C1 segment of cervical spinal cord (tissue), 14 donors: ENCODE measurements at places on chromosomes 16 and 17.

DNA sequence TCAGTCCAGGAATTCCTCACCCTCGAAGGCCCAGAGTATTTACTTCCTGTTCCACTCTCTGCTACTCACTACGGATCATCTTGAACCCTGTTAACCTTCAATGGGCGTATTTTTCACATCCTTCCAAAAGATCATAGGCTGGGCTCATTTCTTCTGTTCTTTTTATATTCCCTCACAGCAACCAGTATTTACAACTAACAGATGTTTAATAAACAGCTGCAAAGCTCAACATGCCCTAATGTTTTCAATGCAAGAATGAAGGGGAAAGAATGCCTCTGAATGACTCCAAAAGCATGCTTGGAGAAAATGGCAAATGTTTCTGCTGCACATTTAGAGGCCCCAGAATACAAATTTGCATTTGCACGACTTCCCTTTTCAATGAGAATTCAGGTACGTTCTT, 174.9 kb downstream of the ZFHX3 start:
- DNase-seq: no peak

DNA sequence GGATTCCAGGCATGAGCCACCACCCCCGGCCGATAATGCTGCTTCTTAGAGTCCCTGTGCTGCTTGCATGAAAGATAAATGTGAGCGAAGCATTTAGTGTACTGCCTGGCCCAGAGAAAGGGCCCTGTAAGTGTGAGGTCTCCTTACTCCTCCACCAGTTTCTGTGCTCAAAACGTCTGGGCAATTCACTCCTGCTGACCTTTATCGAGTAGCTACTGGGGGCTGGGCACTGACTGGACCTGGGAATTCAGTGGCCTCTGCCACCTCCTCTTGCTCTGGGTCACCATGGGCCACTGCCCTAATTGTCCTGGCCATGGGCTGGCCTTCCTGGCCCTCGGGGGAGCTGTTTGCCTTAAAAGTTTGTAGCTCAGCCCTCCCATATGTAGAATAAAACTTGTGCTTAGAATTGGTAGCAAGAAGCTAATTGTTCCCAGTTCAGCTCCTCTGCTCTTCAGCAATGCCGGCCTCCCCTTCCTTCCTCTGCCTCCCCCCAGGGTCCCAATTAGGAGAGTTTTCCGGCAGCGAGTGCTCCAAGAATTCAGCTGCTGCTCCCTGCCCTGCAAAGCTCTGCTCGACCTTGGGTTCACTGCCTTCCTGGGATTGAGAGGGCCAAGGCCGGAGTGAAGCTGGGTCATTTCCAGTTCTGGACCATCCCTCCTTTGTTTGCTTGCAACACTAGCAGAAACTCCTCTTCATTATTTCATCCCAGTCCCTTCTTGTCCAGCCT, 98.9 kb upstream of the CDC42EP4 start:
- DNase-seq: no peak

GRCh38 chr17:57657211-57657610, 87.9 kb downstream of the CCDC182 start:
- DNase-seq: no peak

DNA sequence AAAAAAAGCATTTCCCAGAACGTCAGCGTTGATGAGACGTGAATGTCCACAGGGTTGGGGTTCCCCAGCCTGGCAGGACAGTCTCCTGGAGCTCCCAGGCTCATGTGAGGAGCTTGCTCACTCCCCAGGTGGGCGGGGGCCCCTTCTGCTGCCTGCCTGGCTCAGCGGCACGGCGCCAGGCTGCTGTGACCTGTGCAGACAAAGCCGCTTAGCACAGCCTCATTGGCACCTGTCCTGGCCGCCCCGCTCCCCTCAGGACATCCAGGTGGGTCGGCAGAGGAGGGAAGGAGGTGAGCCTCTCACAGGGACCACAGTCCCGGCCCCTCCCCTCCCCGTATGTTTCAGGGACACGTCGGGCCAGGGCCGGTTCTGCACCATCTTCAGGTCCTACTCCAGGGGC, 12.9 kb upstream of the WFIKKN1 start:
- no peak for DNase-seq

DNA sequence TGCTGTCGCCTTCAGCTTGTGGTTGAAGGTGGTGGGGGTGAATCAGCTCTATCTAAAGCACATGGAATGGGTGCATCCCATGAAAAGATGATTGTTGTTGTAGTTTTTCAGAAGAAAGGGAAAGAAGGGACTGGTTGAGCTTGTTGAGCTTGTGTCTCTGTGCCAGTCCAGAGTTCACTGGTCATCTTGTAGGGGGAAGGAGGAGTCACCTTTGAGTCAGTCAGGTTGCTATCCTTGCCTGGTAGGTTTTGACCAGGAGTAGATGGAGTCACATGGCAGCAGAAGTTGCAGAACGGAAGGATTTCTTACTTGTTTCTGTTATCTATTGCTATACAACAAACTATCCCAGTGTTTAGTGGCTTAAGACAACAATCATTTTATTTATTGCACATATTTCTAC, 73.3 kb downstream of the PLCG2 start:
- no peak for DNase-seq

GRCh38 chr17:77329741-77330531, 189.2 kb downstream of the SEC14L1 start:
- no peak for DNase-seq

GRCh38 chr17:67602974-67603373, 114.8 kb upstream of the NOL11 start:
- DNase-seq: no peak

GRCh38 chr17:917941-918740, 61.4 kb downstream of the NXN start:
- DNase-seq: no peak

GRCh38 chr16:23528644-23529310, 18.5 kb upstream of the GGA2 start:
- DNase-seq: no peak

DNA sequence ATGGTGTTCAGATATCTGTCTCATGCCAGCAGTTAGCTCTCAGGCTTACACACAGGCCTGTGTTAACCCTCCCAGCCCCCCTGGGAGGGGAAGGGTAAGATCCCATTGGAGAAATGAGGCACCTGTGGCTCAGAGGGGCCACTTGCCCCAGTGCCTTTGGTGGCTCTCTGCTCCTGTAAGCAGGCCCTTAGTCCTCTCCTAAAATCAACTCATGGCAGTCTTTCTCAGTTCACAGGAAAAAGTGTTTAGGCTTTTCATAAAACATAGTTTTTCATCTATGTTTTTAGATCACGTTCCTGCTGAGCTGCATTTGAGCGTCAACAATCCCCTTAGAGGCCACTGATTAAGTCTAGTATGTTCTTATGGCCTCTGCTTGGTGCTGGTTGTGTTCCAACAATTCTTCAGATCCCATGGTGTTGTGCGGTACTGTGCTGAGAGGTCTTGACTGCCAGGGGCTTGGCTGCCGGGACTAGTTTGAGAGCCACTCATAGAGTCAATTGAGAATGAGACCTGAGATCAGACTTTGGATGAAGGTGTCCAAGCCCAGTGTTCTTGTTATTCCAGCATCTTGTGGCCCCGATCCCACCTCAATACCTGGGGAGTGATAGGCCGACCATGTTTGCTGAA, 10.6 kb downstream of the TAOK2 start:
- no peak for DNase-seq

DNA sequence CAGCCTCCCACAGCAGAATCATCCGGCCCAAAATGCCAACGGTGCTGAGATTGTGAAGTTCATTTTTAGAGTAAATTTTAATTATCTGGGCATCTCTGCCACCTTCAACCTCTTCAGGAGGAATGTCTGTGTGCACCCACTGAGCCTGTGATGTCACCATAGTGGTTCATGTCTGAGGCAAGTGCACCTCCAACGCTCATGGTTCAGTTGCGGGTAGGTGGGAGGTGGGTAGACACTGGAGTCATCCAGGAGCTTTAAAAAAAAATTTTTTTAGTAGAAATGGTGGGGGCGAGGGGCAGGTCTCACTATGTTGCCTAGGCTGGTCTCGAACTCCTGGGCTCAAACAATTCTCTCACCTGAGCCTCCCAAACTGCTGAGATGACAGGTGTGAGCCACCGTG, 1.9 kb downstream of the FLYWCH1 start:
- DNase-seq: no peak
